Cardiac fibroblast (primary cell): ENCODE measurements at places on chromosomes 2 and 18.

DNA sequence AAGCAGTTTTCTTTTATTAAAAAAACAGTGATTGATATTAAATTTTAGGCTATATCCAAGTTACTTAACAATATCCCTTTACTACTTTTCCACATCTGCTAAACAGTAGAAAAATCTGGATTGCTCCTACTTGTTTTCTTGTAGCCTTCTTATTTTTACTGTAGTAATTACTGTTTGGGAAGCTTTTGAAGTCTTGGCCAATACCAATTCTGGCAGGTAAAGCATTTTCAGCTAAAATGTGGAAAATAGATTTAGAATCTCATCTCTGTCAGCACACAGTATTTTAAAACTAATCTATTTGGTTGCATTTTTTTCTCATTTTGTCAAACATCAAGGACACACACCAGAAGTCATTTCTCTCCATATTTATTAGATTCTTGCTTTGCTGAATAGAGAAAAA, 1485.7 kb upstream of the PIK3C3 start:
- no peak for DNase-seq

DNA sequence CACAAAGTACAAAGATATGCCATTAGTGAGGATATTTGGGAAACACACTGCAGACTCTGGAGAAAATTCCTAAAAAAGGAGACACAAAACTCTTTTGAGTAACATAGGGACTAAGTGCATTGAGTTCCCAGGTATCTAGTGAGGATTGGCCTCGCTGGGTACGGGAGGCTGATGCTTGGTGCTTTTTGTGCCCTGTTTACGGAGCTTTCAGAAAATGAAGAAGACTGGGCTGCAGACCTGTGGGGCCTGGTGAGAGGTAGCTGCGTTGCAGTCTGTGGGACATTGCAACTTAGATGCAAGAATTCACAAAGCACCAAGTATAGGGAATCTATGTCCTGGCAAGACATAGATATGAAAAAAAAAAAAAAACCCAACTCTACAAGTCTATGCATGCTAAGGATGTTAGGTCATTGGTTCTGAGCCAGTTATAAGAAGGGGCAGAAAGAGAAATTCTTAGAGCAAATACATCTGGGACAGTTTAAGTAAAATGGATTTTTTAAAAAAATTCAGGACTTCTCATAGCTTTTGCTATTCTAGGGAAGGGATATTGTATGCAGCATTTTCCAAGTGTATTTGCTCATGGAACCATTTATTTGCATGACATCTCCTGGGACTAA, 156.0 kb downstream of the SLC4A3 start:
- DNase-seq, result no peak

DNA sequence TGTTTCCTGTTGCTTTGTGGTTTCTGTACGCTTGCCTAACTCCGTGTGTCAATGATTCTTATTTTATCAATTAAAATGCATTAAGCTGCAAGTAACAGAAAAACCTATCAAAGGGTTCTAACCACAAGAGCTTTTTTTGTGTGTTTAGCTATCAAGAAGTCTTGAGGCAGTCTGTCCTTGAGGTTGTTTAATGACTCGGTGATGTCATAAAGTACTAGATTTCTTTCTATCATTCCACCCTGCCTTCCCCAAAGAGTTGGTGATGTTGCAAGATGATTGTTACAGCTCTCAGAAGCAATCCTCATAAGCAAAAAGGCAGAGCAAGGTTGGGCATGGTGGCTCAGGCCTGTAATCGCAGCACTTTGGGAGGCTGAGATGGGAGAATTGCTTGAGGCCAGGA, 51.9 kb upstream of the SPTBN1 start:
- DNase-seq, result peak; percentile 59

- no peak for DNase-seq
Measured at GRCh38 chr2:65686928-65687521, 254.6 kb upstream of the SPRED2 start.

GRCh38 chr18:78006774-78007260, 757.2 kb downstream of the GALR1 start:
- DNase-seq, result no peak

DNA sequence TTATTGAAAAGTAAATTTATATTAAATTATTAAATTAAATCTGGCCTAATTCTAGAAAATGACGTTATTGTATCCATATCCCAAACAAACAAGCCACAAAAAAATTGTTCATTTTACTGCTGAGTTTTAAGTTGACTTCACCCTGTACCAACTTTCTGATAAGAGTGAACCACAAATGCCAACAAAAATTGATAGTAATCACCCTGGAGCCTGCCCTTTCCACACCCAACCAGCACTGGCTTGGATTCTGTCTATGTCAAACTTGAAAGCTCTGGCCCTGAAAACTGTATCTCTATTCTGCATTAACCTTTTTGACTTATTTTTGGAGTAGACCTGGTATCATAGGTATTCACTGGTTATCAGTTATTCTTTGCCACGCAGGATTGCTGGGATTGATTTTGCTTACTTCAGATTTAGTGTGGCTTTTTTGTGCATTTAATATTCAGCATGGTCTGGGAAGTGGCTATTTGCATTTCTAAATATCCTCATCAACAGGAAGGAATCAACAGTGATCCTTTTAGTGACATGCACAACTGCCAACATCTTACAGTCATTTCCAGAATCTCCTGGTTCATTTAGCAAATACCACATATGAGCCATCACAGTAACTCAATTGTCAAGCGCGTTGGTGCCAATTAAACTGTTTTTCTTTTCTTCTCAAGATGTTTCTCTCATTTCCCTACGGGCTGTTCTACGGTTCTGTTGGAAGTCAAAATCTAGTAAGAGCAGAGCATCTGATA, 11.4 kb upstream of the SRBD1 start:
- DNase-seq, result no peak

- DNase-seq, result no peak
Measured at GRCh38 chr18:69996417-69996816, 48.7 kb upstream of the CD226 start.

DNA sequence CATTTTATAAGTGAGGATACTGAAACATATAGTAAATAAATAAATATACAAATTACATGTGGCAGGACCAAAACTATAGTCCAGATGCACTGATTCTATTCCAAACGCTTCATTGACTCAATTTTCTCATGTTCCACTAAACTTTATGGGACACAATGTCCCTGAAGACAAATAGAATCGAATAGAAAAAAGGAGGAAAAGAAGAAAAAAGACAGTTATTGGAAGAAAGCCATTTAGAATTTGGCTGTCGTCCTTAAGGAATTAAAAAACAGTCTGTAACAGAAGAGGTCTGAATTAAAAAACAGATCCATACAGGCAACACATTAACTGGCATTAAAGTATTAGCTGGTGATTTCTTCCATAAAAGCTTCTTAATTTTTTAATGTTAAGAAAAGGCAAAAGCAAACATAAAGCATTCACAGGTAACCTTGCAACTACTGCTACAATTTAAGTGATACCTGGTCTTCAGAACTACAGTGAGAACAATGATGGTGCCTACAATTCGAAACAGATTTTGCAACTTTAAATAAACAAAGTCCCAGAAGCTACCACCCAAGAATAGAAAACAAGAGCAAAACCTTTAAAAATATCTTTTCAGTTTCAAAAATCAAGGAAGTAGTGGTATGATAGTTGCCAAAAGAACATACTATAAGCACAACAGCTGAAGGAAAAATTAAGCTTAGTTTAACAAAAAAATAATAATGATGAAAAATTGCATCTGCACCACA, 17.4 kb upstream of the CHAC2 start:
- no peak for DNase-seq

GRCh38 chr2:238141541-238142318, 3.3 kb downstream of the KLHL30 start:
- no peak for DNase-seq

DNA sequence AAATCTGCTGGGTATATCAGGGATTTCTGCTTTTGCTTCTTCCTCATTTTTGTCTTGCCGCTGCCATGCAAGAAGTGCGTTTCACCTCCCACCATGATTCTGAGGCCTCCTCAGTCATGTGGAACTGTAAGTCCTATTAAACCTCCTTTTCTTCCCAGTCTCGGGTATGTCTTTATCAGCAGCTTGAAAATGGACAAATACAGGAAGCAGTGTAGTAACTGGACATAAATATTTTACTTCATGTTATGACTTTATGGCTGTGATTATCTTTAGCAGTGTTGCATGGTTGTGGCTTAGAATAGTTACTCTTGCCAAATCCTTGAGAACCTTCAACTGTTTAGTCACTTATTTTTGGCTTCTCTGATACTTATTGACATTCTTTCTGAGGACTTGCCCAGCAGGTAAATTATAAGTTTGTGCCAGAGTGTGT, 66.2 kb upstream of the DLX2 start:
- DNase-seq, result peak; percentile 15

- no peak for DNase-seq
Measured at GRCh38 chr2:152874955-152875354, 156.5 kb downstream of the ARL6IP6 start.

GRCh38 chr2:176669398-176670174, 400.3 kb downstream of the MTX2 start:
- no peak for DNase-seq

GRCh38 chr2:287471-287885, 413 bp downstream of the ALKAL2 start:
- DNase-seq, result peak; percentile 23

DNA sequence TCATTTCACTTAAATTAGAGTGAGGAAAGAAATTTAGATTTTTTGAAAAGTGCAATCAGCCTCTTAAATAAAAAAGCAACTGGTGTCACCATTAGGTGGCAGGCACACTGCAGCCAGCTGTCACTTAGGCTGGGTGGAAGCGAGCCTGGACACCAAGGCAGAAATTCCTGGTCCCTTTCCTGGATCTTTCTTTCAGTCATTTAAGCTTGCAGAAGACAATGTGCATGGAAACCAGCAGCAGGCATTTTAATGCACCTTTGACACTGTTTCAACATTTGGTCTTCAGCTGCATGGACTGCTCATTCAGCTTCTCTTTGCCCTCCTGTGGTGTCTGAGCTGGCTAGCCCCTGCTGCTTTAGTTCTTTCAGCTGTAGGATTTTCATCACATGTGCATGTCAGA, 61.0 kb downstream of the AQP4 start:
- no peak for DNase-seq

GRCh38 chr18:13537022-13537780, 189.2 kb downstream of the FAM210A start:
- DNase-seq, result no peak

- DNase-seq, result peak; percentile 89
Measured at GRCh38 chr2:178404368-178404767, 46.6 kb downstream of the PRKRA start.

- DNase-seq, result no peak
Measured at GRCh38 chr2:62658891-62659290, 46.6 kb upstream of the EHBP1 start.

- DNase-seq, result no peak
Measured at GRCh38 chr2:173607606-173608311, 253.1 kb downstream of the CDCA7 start.

DNA sequence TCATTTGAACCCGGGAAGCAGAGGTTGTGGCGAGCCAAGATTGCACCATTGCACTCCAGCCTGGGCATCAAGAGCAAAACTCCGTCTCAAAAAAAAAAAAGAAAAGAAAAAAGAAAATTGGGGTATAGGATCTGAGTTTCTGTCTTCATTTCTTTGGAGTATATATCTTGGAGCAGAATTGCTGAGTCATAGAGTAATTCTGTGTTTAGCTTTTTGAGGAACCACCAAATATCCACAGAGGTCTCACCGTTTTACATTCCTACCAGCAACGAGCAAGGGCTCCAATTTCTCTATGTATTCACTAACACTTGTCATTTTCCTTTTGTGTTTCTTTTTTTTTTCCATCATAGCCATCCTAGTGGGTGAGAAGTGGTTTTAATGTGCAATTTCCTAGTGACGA, 87.6 kb upstream of the TEX51 start:
- DNase-seq, result no peak

- DNase-seq, result no peak
Measured at GRCh38 chr2:185954389-185954788, 215.8 kb downstream of the FSIP2 start.
